Hepatocyte (in vitro differentiated cells): ENCODE measurements at places on chromosomes 4 and X.

- DNase-seq, result no peak
These were observed 54.0 kb upstream of the LDB2 start for GRCh38 chr4:16952462-16952871.

DNA sequence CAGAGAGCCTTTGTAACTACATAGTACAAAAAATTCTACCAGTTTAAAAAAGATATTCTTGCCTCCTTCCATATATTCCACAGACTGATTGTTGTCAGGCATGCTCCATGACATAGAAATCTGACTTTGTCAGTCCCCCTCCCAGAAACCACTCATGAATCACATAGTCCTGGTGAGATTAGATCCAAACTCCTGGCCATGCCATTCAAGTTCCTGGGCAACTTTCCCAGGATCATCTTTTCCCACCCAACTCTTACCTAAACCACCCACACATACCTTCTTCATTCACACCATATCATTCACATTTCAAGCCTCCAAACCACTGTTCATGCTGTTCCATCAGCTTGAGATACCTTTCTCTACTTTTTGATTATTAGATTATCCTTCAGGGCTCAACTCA lies 46.4 kb downstream of the SLC16A2 start:
- no peak for DNase-seq

DNA sequence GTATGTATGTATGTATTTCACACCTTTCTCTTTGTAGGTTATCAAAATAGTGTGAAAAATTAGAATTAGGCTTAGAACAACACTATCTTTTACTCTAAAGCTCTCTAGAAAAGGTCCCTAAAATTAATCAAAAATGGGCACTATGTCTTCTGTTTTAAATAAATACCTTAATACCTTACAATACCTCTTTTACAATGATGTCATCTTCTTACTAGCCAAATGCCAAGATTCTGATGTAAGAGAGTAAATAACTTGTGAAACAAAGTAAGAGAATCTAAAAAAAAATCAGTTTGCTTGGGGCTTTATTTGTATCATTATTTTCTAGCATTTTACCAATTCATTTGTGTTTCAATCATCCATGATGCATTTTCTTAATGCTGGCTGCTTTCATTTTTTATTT lies 402.2 kb upstream of the MAGEB2 start:
- no peak for DNase-seq

- DNase-seq, result no peak
These were observed 55.8 kb downstream of the MBNL3 start for GRCh38 chrX:132433001-132433400.

DNA sequence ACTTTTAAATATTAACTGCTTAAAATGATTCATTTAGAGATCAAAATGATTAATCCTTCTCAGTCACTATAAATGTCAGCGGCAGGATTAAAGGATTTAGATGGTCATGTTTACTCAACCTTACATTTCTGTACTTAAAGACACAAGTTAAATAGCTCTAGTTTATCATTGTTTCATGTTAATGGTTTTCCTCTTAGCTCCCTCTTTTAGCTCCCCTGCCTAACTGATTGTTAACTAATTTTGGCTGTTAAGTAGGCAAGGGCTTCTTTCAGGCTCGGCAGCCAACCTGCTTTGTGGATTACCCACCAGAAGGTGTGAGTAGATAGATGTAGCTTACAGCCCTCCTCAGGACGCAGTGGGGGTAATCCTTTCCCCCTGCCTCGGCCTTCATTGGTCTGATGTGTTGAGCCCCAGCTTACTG lies 96.0 kb downstream of the TENM3 start:
- DNase-seq, result peak; percentile 16

DNA sequence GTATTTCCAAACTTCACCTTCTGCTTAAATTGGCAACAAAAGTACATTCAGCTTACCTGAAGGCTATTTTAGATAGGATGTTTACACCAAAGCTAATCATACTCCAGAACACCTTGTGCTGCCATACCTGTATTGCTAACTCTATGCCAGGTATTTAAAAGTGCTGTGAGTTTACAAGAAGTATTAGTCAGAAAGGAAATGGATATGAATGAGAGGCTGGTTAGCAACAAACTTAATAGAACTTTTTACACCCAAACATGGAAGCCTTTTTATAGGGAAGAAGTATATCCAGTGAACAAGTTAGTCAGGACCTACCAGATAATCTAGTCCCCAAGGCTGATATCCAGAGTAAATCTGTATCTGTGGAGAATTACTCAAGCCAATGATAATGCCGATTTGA lies 131.2 kb upstream of the SPRY1 start:
- no peak for DNase-seq

DNA sequence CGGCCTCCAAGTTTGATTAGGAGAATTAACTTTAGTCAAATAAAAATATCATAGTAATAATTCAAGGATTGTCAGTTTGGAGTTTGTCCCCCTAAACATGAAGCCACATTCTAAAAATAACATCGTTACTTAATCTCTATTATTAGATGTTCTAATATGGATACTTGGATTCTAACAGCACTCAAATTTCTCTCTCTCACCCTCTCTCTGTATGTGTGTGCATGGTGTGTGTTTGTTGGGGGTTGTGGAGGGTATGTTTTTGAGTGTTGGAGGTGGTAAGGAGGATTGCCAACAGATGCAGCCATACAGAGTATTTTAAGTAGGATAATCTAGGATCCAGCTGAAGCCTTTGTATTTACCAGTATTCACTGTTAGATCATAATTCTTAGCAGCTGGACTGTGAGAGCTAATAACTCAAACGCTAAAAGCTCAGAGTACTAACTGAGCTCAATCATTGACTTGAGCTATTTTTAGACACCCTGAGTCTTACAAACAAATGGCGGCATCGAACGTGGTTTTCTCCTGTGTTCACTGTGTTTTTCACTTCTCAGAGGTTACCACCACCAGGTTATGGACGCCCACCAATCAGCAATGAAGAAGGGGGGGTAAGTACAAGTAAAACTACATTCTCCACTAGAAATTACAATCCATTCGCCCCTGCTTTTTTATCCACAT lies 8.8 kb downstream of the ENAM start:
- peak; percentile 30 for DNase-seq

DNA sequence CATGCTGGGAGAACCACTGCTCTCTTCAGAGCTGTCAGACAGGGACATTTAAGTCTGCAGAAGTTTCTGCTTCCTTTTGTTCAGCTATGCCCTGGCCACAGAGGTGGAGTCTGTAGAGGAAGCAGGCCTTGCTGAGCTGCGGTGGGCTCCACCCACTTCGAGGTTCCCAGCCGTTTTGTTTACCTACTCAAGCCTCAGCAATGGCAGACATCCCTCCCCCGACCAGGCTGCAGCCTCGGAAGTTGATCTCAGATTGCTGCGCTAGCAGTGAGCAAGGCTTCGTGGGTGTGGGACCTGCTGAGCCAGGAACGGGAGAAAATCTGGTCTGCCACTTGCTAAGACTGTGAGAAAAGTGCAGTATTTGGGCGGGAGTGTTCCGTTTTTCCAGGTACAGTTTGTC lies 118.9 kb downstream of the SLC10A6 start:
- DNase-seq, result no peak

- DNase-seq, result no peak
These were observed 62.6 kb upstream of the CLNK start for GRCh38 chr4:10747186-10747585.

GRCh38 chr4:88297212-88297516 lies 12.8 kb upstream of the PPM1K start:
- DNase-seq, result no peak

DNA sequence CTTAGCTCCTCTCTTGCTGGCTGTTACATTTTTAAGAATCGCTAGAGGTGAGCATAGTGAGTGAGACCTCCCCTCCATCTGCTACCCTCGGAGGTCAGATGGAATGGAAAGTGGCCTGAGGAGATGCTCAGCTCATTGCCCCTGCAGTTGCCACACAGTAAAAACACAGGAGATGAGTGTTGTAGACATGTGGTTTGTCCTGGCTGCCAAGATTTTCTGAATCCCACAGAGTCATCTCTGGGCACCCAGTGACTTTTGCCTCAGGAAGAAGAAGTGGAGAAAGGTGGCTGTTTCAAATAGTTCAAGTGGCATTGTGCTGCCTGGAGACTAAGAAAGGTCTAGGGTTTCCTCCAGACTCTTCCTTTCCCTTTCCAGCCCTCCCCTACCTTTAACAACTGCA lies 271.0 kb downstream of the STK32B start:
- no peak for DNase-seq

GRCh38 chrX:69237236-69237635 lies 72.0 kb upstream of the PJA1 start:
- DNase-seq, result no peak

- DNase-seq, result no peak
These were observed 6.4 kb downstream of the NKX6-1 start for GRCh38 chr4:84492737-84493091.

GRCh38 chr4:168846414-168846813 lies 163.6 kb downstream of the CBR4 start:
- DNase-seq, result no peak

DNA sequence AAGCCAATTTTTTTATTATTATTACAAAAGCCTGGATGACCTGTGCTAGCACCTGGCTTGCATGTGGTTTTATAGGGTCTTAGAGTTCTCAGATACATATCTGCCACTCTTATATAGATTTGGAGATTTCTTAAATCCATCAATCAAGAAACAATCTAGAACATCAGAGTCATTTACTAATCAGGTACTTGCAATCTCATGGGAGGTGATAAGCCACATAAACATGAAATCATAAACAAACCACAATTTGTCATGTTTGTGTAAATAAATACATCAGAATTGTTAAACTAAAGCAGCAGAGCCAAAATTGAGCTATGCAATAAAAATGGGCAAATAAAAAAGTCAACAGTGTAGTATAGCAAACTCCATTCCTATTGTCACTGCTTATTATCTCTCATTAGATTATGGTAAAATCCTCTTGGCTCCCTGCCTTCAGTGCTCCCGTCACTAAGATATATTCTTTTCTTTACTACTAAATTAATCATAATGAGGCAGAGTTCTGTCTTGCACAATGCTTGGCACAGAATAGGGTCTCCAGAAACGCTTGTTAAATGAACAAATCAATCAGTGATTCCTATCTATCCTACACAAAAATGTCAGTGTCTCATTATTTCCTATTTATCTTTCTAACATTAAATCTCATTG lies 108.7 kb upstream of the TTC29 start:
- no peak for DNase-seq

DNA sequence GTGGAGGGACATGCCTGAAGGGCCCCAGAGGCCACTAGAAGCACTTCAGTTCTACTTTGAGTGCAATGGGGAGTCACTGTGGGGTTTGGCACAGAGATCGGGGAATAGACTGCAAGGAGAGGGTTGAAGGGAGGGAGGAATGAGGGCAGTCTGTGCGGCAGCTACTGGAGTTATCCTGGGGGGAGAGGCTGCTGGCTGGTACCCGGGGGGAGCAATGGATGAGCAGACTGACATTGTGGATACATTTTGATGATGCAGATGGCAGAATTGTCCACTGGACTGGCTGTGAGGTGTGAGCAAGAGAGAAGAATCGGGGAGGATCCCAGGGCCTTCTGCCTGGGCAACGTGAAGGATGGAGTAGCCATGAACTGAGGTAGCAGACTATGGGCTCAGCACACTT lies 2.8 kb upstream of the MAMLD1 start:
- no peak for DNase-seq

DNA sequence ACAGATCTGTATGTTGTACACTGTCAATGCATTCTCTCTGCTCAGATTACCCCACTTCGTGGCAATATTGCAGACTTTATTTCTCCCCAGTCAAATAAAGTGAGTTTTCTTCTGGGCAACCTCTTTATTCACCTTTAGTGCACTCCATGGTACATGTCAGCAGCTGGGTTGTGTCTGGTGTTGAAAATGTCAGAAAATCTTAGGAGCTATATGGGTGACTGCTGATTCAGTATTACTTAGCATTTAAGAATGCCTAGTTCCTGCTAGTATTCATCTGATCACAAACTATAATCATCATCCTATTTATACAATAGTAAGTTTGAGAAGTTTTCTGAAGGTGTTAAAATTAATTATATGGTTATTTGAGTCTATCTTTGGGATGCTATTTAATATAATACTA lies 112.5 kb downstream of the CFAP299 start:
- DNase-seq, result no peak

DNA sequence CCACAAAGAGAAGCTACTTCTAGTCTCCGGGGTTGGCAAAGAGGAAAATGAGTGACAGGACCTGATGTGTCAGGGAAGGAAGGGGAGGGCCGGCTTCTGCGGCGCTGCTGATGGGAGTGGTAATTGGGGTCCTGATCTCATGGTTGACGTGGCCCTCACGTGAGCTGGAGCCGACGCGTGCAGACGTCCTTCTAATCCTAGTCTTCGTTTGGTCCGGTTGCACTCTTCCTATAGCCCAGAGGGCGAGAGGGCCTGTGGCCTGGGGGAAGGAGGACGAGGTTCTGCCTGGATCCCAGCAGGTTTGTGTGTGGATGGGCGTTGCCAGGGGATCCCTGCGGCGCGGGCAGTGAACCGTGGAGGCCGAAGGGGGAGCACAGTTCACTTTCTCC lies at the start of gene ARMCX1:
TSS of gene ARMCX1 (plus strand) at position 186 of the 389 bp plus-strand sequence. CDS start 2,384 bp downstream, outside the sequence.
- DNase-seq, result peak; percentile 81

GRCh38 chr4:61086357-61086756 lies 113.8 kb upstream of the ADGRL3 start:
- DNase-seq, result no peak

DNA sequence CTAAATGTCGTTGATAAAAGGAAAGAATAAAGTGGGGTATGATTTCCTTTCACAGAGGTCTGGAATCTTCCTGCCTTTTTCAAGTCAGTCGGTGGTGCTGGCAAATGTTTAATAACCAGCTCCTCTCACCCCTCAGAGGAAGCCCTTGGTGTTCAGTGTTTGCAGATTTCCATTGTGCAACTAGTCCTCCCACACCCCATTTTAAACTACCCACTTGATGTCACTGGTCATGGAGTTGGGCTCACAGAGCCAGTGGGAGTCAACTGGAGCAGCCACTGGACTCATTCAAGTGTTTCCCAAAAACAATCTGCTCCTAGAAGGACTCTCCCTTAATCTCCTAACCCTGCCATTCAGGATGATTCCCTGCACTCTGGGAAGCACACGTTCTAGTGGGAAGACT lies 149.2 kb downstream of the PTTG2 start:
- DNase-seq, result no peak

- no peak for DNase-seq
These were observed 57.0 kb upstream of the RAP1GDS1 start for GRCh38 chr4:98204236-98204553.

- DNase-seq, result no peak
These were observed 23.2 kb upstream of the SORCS2 start for GRCh38 chr4:7169134-7169533.

- DNase-seq, result no peak
These were observed 10.7 kb upstream of the SPCS3 start for GRCh38 chr4:176309046-176309445.

- DNase-seq, result no peak
These were observed 86.0 kb downstream of the FUNDC1 start for GRCh38 chrX:44456685-44457084.

DNA sequence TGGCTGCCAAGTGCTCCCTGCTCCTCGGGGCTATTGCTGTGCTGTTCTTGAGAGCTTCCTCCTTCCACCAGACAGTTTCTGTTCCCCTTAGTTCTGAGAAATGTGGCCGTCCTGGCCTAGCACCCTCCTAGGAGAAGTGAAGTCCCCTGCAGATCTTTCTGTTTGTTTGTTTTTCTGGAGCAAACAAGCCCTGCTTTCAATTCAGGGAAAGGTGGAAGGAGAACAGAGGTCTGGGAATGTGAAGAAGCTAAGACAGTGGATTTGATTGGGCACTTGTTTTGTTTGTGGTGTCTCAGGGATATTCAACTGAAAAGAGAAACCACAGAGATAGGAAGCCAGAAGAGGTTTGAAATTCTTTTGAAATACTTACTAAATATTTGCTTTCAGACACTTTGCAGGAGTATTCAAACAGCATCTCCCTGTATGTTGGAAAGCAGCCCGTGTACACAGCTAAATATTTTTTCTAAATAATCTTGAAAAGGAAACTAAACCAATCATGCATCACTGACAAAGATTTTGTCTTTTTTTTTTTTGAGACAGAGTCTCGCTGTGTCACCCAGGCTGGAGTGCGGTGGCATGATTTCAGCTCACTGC lies 36.5 kb upstream of the PPM1K start:
- no peak for DNase-seq
